ENCODE measurements at places on chromosomes 6 and 20.

- peak; percentile 44 for DNase-seq
Observed at GRCh38 chr6:30747300-30747687, 2.9 kb upstream of the IER3 start.

GRCh38 chr6:169155481-169155880 is 98.2 kb downstream of the THBS2 start:
- DNase-seq: no peak

DNA sequence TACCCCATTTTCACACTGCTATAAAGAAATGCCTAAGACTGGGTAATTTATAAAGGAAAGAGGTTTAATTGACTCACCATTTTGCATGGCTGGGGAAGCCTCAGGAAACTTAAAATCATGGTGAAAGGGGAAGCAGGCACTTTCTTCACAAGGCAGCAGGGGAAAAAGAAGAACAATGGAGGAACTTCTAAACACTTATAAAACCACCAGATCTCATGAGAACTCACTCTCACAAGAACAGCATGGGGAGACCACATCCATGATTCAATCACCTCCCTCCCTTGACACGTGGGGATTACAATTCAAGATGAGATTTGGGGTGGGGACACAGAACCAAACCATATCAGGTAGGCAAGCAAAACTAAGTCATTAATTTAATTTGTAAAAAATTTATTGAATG is 343.2 kb downstream of the FRK start:
- DNase-seq: no peak

GRCh38 chr20:4306206-4306605 is 290.8 kb upstream of the RNF24 start:
- no peak for DNase-seq

DNA sequence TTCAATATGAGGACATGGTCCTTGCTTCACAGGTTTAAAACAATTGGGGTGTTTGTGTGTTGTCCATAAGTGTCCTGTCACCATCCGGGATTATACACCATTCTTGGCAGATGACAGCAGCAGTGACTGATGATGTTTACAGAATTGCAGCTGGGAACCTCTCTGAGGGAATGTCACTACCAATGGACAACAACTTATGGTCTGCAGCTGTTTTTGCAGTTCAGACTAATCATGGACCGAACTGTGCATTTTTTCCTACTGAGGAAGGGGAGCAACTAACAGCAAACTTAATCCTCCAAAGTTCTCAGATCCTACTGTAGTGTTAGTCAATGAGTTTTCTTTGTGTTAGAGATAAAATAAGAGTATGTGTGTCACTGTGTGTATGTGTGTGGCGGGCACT is 26.0 kb downstream of the FAM229B start:
- DNase-seq: no peak

DNA sequence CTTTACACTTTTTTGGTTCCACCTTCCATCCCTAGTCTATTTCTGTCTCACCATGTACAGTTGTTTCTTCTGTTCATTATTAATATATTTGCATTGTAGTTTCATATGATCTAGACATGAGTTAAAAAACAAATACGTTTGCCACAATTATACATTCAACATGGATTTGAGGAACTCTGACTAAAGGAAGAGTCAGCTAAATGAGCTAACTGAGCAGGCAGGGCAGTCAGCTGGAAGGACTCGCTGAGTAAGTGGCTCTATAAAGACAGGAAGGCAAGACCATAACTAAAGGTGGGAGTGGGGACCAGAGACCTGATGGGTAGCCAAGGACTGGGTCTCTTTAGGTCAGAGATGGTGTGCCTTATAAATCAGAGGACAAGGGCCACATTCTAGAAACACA is 26.3 kb downstream of the TMX4 start:
- no peak for DNase-seq

DNA sequence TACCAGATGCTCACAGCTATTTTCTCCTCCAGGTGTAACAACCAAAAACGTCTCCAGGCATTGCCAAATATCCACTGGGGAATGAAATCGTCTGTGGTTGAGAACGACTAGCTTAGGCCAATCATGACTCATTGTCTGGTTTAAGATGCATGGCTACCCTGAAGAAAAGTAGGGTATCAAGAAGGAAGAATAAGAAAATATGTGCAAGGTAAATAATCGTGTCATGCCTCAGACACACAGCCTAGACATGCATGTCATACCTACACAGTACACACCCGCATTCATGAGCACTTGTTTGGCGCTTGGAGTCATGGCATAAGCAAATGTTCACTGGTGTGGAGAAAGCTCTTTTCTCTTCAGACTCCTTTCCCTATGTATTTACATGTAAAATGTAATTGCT is 745.7 kb downstream of the MAFB start:
- peak; percentile 25 for DNase-seq

DNA sequence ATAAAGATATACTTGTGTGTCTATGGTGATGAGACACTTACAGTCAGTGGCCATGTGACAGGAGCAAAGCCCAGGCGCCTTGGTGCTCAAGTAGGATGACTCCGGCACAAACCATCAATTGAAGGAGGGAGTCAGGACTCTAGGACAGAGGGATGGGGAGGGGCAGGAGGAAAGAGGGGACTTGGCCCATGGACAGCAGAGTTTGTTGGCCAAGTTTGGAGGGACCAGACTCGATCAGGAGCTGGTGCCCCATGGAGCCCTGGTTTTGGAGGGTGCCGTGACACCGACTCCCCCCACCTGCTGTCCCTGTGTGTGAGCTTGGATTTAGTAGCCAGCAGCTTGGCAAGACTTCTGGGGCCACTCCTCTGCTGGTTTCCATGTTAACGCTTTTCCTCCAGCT is 66.1 kb downstream of the ADNP start:
- no peak for DNase-seq

GRCh38 chr6:17863901-17864754 is 123.3 kb downstream of the KIF13A start:
- peak; percentile 99 for DNase-seq

DNA sequence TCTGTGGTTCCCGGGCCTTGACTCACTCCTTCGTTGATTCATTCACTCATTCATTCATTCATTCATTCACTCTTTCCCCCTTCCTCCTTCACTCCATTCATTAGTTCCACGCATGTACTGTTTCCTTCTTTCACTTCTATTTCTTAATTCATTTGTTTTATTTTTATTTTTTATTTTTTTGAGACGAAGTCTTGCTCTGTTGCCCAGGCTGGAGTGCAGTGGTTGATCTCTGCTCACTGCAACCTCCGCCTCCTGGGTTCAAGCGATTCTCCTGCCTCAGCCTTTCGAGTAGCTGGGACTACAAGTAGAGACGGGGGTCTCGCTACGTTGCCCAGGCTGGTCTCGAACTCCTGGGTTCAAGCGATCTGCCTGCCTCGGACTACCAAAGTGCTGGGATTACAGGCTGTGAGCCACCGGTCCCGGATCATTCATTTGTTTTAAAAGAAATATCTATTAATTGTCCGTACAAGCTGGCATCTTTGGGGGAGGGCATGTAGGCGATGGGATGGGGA is 427 bp upstream of the NFKBIE start:
- DNase-seq: no peak

DNA sequence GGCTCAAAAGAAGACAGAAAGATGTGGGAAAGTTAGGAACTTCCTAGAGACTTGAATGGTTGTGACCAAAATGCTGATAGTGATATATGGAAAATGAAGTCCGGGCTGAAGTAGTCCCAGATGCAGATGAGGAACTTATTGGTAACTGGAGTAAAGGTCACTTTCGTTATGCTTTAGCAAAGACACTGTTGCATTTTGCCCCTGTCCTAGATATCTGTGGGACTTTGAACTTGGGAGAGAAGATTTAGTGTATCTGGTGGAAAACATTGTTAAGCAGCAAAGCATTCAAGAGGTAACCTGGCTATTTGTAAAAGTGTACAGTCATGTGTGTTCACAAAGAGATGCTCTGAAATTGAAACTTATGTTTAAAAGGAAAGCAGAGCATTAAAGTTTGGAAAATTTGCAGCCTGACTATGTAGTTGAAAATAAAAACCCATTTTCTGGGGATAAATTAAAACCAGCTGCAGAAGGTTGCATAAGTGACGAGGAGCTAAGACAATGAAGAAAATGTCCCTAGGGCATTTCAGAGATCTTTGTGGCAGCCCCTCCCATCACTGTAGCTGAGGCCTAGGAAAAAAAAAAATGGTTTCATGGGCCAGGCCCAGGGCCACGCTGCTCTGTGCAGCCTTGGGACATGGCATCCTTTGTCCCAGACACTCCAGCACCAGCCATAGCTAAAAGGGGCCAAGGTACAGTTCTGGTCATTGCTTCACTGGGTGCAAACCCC is 1692.2 kb downstream of the HACE1 start:
- DNase-seq: no peak

GRCh38 chr6:6758915-6759654 is 170.6 kb downstream of the LY86 start:
- DNase-seq: peak; percentile 80

GRCh38 chr6:56904068-56904467 is 50.8 kb upstream of the BEND6 start:
- peak; percentile 46 for DNase-seq

GRCh38 chr6:25995507-25995906 is 32.9 kb downstream of the TRIM38 start:
- DNase-seq: peak; percentile 23

DNA sequence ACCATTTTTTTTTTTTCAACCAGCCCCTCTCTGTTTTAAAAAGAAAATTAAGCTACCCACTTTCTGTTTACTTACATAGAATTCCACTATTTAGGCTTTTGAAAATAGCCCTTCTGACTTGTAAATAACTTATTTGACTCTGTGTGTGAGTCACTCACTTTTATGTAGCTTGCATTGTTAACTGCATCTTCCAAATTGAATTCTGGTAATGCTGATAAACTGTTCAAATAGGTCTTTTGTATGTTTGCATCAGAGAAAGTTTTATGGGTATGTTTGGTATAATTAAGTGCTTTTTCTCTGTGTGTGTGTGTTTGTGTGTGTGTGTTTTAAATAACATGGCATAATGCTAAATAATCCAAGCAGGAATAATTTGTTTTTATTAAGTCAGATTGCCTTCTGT is 360.1 kb downstream of the PLCB1 start:
- DNase-seq: no peak

DNA sequence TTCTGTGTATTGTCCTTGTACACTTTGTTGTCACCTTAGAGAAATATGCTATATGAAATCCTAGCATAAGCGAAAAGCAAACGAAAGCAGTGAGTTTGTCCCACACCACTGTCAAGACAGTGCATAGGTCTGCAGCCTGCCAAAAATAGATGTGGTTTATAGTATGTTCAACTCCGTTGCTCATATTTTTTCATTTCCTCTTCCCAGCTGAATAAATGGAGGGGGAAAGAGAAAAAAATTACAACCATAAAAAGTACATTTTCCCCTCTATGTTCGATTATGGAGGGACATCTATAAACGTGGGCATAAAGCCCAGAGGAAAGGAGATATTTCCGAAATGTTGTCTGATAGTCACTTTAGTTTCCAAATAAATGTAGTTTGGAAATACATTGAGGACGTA is 25.8 kb downstream of the PRL start:
- no peak for DNase-seq

- DNase-seq: peak; percentile 51
Observed at GRCh38 chr6:129671442-129672340, 38.3 kb downstream of the ARHGAP18 start.

- DNase-seq: peak; percentile 72
Observed at GRCh38 chr6:63537201-63537958, 34.9 kb upstream of the LOC128125822 start.

DNA sequence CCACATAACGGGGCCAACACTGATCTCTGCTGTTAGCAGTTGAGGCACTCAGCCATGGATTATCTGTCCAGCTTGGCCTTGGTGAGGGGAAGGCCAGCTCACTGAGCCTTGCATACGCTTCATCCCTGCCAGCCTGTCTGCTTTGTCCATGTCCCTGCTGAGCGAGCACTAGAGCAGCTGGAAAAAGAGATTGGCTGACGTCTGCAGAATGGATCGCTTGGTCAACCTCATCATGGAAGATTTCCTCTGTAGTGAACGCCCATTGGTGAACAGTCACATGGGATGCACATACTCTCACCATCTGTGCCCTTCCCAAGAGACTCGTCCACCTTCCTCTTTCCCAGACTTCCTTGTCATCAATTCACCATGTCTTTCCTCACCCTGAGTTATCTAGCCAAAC is 26.9 kb downstream of the MUC22 start:
- DNase-seq: no peak

- DNase-seq: no peak
Observed at GRCh38 chr6:83042467-83043053, 23.1 kb downstream of the UBE3D start.

DNA sequence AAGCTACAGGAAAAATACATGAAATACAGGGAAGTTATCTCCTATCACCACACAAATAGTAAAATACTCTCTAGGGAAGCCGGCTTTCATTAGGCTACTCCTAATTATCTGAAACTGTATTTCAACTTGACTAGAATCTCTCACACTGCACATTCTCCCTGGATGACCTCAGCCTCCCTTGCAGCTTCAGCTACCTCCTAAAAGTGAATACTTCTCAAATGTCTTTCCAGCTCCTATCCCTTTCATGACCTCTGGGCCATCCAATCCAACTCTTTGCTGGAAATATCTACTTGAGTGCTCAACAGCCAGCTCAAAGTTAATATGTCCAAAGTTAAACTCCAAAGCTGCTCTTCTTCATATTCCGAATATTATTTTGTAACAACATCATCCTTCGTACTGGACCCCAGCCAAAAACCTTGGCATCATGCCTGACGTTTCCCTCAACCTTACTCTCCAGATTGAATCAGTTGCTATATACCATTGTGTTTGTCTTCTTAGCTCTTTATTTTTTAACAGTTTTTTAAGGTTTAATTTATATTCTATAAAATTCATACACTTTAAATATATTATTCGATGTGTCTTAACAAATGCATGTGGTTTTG is 29.4 kb upstream of the KIF6 start:
- no peak for DNase-seq

DNA sequence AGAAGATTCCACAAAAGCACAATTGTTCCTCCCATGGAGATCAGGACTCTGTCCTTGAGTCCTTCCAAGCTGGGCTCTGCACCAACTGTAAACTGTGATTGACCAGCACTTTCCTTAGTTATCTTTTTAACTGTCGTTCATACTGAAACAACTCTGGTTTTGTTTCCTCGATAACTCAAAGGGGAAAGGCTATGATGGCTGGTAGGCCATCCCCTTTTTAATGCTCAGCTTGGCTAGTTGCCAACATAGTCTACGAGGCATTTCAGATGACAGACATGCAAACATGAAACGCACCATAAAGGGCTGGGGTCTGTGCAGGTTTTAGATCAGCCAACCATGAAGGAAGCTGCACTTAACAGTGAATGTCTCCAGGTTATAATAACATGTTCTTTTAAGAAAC is 497.1 kb upstream of the ARID1B start:
- no peak for DNase-seq

GRCh38 chr6:168397012-168397411 is 44.0 kb upstream of the SMOC2 start:
- DNase-seq: no peak

- no peak for DNase-seq
Observed at GRCh38 chr6:39952167-39952566, 17.9 kb upstream of the MOCS1 start.

GRCh38 chr6:129766959-129767728 is 57.2 kb upstream of the ARHGAP18 start:
- DNase-seq: peak; percentile 73

Measured in M059J (cell line).